ENCODE measurements at places on chromosomes 4 and X.

- no peak for DNase-seq
Observed at GRCh38 chrX:49250578-49250977, 13.9 kb downstream of the FOXP3 start.

- DNase-seq: no peak
Observed at GRCh38 chr4:97639961-97640360, 503.3 kb downstream of the STPG2 start.

DNA sequence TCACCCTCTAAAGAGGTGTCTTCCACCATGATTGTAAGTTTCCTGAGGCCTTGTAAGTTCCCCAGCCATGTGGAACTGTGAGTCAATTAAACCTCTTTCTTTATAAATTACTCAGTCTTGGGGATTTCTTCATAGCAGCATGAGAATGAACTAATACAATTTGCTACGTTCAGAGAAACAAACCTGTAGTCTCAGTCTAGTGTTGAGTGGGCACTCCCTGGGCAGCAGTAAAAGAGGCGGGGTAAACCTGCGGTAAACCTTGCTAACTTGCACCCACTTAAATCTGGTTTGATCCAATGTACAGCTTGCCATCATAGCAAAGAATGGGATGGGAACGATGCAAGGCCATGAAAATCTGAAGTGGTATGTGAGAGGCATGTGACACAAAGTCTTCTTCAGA, 22.4 kb downstream of the GRXCR1 start:
- DNase-seq: no peak

GRCh38 chr4:75545526-75545925, 10.3 kb upstream of the ODAPH start:
- DNase-seq: no peak

GRCh38 chrX:133364865-133365264, 50.4 kb downstream of the GPC4 start:
- DNase-seq: no peak
